Panc1 (cell line): ENCODE measurements at places on chromosomes 4 and X.

DNA sequence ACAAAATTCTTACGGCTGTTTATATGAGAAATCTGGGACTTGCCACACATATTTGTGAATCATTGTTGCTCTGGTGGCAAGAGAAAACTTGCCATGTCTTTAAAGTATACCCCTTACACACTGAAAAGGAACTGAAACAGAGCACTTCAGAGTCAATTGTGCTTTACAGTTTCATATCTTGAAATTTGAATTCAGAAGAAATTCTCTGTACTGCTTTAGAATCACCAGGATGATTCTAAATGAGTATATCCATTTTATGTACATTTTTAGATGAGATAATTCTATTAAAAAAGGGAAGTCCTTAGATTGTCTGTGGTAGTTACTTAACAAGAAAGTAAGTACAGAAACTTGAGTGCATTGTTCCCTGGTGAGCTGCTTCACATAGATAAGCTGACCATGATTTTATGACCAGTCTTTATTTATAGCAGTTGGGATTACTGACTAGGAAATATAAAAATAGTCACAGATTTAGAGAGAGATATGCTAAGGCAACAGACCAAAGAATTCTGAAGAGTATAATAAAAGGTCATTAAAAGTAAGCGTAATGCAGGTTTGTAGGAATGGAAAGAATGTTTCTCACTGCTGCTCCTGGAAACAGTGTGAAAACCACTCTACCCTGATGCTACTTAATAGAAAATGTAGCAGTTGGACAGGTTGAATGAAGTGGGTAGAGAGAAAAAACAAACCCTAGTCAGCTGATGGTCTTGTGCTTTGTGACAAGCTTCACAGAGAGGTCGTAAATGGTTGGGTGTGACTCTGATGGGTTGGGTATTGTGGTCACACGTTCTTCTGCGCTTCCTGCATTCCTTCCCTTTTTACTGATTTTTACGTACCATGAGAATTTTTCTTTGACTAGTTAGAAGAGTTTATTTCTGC is 41.0 kb downstream of the FNIP2 start:
- peak; percentile 50 for DNase-seq

DNA sequence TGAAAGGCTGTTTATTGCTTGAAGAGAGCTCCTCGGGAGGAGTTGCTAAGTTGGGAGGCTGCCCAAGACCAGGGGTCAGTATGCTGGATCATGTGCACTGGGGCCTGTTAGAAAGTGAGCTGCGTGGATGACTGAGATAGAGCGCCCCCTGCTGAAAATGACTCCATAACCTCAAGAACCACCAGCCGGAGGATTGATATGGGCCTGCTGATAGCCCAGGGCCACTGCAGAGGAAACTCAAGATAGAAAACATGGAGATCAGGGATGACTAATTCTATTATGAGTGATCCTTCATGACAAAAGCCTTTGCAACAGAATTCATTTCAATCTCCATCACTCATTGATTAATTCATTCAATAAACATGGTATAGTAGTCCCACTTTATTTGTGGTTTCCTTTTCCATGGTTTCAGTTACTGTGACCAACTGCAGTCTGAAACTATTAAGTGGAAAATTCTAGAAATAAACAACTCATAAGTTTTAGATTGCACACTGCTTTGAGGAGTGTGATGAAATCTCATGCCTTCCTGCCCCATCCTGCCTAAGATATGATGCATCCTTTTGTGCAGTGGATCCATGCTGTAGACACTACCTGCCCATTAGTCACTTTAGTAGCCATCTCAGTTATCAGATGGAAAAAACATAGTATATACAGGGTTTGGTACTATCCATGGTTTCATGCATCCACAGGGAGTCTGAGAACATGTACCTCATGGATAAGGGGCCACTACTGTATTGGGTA is 126.7 kb upstream of the MBNL3 start:
- no peak for DNase-seq

DNA sequence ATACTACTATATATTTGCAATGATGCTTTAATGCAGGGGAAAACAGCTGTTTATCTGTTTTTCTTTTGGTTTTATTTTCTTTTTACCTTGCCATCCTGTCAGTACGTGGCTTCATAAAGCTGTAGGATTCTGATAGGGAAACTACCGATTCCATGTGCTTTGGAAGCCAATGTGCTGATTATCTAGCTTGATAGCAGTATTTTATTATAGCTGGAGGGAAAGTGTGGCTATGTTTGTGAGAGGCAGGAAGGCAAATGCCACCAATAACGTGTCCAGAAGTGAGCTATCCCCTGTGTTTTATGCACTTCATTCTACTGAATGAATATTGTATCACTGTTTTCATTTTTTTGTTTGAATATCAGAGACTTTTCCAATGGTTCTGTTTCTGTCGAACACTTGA is 43.7 kb downstream of the IL15 start:
- DNase-seq = no peak

DNA sequence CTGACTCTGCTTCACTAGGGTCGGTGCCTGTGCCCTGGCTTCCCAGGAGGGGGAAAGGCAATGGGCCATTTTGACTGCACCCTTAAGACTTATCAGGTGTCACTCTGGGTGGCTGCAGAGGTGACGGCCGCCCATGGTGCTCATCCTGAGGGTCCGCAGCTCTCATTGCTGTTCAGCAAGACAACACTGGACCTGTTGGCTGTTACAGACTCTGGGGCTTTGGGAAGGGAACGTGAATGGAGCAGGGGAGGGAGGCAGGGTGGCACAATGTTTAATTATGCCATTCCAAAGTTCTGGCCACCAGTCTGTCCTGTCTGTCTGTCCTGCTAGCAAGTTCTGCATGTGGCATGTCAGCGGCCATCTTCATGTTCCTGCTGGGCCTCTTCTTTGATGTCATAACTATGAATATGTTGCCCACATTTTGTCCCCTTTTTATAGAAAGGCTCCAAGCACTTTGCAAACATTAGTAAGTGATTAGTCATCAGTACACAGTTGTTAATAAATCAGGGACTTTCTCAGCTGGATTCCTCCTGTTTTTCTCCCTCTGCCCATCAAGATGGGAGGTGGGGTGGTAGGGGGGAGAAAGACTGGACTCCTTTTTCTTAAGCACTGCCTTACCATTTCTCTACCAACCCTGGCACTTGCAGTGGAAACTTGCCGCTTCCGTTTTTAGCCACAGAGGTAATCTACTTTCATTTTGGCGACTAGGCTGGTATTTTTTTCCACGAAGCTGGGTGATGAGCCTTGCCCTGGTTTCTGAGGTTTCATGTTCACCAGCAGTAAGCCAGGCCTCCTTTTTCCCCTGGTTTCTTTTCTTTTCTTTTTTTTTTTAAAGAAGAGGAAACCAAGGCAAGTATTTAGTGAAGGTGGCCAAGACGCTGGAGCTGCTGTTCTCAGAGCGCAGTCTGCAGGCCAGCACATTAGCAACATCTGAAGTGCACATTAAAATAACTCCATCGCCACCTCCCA is 88.6 kb upstream of the TRIM2 start:
- peak; percentile 43 for DNase-seq

DNA sequence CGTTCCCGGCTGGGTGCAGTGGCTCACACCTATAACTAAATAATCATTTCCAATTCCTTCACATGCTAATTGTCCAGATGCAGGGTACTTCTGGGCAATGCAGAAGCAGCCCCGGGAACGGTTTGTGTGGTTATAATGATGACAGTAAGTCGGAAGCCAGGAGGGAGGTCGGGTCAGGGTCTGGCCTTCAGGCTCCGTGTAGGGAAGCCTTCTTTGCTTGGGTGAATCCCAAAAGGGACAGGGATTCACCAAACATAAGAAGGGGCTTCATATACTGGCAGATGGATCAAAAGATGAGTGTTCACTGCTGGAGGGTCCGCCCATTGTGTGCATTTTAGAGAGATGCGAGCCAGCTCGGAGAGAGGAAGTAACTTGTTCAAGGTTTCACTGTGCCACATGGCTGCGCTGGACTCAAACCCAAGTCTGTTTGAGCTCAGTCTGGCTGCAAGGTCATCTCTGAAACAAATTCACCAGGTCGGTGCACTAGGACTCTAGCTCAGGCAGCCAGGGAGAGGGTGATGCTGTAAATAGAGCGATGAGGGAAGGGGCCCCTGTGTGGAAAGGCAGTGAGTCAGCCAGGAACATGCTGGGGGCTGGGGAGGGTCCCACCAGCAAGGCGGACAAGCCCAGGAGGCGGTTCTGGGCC is 4.8 kb upstream of the KIAA0232 start:
- DNase-seq = no peak

DNA sequence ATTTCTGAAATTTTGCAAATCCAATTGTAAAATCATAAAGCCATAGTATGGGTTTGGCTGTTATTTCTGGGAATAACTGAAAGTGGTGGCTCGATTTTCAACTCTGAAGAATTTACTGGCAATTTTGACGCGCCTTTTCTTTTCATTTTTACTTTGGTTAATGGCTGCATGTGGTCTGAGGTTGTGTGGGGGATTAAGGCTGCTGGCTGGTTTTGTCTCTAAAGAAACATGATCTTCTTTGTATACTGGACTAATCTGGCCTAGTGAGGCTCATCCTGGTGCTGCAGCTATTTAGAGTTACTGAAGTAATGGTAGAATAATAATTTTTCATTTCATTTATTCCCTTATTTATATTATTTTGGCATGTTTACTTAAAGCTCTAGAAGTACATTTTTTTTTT is 164.0 kb downstream of the RNF150 start:
- no peak for DNase-seq

- no peak for DNase-seq
Observed at GRCh38 chr4:95847908-95848460, 8.1 kb downstream of the PDHA2 start.

- DNase-seq = no peak
Observed at GRCh38 chr4:77151241-77151640, 5.8 kb upstream of the CCNG2 start.

- no peak for DNase-seq
Observed at GRCh38 chrX:35682476-35682875, 115.7 kb upstream of the MAGEB16 start.

DNA sequence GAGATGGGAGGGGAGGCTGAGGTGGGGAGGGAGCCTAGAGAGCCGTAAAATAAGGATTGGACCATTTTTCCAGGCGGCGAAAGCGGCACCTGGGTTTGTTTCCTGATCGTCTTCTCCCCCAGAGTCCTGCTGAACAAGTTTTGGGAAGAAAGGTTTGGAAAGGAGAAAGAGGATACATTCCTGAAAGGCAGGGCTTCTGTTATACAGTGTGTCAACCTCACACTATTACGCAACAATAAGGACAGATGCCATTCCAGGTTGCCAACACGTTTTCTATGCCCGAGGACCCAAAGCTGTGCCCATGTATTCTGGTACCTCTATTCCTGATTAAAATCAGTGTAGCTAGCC is 658 bp downstream of the SCOC start:
- no peak for DNase-seq

DNA sequence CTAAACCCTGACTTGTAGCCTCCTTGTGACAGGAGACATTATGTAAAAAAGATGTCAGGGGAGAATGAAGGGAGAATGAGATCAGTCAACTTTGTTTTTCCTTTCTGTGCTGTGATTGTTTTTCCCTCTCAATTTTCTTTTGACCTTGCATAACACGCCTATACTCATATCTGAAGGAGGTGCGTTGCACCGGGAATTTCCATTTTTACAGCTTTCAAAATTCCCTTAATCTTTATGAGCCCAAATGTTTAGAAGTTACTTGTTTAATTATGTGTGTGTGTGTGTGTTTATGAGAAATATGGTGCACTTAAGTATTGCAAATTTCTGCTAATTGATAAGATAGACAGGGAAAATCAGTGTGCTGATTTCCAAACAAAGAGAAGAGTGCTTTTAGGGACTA is 21.6 kb downstream of the SYNPO2 start:
- DNase-seq = no peak

- no peak for DNase-seq
Observed at GRCh38 chrX:9342561-9343051, 122.3 kb upstream of the TBL1X start.

GRCh38 chrX:104329731-104330130 is 75.0 kb upstream of the ESX1 start:
- DNase-seq = no peak

- DNase-seq = no peak
Observed at GRCh38 chrX:134469486-134469885, 9.5 kb downstream of the HPRT1 start.

GRCh38 chr4:13088726-13089658 is 395.1 kb downstream of the RAB28 start:
- no peak for DNase-seq

- no peak for DNase-seq
Observed at GRCh38 chr4:141840299-141840986, 204.1 kb downstream of the IL15 start.

- DNase-seq = no peak
Observed at GRCh38 chr4:183918696-183919095, 13.6 kb downstream of the STOX2 start.

- no peak for DNase-seq
Observed at GRCh38 chr4:39932776-39933402, 44.8 kb downstream of the PDS5A start.

DNA sequence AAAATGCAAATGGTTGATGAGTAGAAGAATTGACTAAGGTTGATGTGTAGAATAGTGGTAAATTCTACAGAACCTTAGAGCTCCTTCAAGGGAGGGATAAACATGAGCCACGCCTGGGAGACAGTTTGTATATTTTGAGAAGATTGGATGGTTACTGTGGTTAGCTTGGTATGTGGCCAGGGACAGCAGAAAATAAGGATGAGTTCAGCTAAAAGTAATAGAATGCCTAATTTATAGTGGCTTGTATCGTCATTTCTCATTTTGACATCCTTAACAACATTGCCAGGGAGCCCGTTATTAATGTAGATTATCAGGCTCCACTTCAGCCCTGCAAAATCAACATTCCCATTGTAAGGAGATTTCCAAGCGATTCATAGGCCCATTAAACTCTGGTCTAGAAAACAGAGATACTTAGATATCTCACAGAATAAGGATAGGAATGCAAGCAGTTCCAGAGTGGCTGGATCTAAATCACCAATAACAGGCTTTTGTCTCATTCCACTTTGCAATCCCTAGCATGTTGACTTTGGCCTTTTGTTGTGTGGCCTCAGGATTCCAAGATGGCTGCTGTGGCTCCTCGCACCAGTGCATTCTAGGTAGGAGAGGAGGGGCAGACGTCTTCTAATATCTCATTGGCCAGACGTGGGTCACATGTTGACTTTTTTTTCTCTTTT is 6.4 kb upstream of the PTTG2 start:
- DNase-seq = no peak

GRCh38 chrX:24333371-24333770 is 19.5 kb upstream of the SUPT20HL2 start:
- DNase-seq = no peak

DNA sequence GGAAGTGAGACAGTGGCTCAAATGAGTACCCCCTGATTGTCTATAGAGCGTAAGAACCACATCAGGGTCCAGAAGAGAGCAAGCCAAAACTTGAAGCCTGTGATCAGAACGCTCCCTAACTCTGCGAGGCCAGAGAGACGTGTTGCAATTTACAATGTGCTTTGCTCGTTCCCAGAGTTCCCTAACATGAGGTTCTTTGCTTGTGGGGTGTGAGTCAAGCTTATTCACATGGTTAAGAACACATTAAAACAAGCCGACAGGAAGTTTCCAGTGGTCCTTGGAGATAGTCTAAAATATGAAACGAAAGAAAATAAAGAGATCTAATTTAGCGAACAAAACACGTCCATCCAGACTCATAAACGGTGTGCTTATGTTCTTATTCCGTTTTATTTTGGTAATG is 702.3 kb downstream of the TRIML1 start:
- no peak for DNase-seq
